ENCODE measurements at places on chromosomes 7 and 10.

- no peak for DNase-seq
Measured at GRCh38 chr7:32588657-32589056, 93.4 kb downstream of the AVL9 start.

DNA sequence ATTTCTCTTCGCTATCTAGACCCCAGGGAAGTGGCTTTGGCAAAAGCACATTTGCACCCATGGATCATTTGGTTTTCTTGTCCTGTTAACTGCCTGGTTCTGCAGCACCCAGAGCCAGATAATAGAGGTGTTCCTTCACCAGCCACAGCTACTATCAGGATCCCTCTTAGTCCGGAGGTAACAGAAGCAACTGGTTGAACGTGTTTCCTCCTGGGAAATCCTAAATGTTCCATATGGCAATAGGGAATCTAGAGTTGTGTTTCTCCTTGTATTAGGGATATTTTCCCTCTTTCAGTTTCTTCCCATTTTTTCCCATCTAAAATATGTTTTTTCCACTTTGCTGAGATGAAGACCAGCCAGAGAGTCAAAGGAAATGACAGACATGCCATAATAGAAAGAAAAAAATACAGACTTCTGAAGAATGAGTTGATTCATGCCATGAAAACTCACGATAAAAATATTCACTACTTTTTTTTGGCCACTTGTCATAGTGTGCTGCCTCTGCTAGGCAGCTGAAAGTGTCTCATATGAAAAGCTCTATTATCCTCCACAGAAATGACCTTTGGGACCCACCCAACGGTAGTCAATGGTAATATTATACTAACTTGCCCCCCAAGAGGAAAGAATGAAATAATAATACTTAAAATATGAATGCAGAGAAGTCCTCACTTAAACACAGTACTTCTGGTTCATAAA lies 472.8 kb downstream of the KCNMA1 start:
- DNase-seq: no peak

DNA sequence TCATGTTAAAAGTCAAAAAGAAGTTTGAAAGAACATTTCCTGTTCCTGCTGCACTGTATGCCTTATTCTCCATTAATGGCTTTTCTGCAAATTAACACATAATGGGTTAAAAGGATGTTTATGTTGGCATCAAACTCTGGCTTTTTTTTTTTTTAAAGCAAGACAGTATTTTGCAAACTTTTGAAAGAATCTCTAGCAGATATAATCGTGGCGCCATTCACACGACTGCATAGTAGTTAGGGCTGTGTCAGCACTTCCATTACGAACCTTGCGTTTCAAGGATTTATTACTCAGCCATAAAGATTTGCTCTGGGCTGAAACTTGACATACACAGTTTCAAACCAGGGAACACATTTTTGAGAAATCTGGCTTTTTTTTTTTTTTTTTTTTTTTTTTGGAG lies 207.8 kb downstream of the DYNC1I1 start:
- DNase-seq: no peak

DNA sequence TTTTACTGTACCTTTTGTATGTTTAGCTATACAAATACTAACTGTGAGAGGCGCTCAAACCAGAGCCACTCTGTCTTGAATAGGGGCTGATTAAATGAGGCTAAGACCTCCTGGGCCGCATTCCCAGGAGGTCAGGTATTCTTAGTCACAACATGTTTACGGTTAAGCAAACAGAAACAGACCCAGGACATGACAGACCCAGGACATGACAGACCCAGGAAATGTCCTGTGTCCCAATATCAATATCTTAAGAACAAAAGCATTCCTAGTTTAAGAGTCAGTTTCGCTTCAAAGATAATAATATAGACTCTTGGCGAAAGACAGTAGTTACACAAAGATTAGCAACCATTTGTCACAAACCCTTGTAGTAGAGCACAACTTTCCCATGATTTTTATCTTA lies 304.5 kb downstream of the CCSER2 start:
- no peak for DNase-seq

- no peak for DNase-seq
Measured at GRCh38 chr7:47253650-47254080, 328.2 kb downstream of the TNS3 start.

- no peak for DNase-seq
Measured at GRCh38 chr10:27494116-27494805, 9.8 kb upstream of the RAB18 start.

GRCh38 chr10:111129363-111129762 lies 52.5 kb downstream of the ADRA2A start:
- no peak for DNase-seq

DNA sequence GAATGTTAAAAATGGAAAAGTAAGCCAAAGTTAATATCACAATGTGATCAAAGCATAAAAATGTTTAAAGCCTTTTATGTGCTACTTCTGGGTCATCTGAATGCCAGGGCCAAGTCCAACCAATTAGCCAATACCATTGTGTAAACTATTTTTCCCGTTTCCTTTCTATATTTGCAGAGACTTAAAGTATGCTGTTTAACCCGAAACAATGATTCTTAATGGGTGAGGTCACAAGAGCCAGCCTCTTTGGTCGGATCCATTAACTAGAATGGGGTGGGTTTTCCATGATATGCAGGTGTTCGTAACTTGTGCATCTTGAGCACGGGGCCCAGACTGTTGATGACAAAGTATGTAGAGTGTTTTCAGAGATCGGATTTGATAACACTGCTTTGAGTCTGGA lies 111.3 kb upstream of the IGFBP3 start:
- DNase-seq: no peak

DNA sequence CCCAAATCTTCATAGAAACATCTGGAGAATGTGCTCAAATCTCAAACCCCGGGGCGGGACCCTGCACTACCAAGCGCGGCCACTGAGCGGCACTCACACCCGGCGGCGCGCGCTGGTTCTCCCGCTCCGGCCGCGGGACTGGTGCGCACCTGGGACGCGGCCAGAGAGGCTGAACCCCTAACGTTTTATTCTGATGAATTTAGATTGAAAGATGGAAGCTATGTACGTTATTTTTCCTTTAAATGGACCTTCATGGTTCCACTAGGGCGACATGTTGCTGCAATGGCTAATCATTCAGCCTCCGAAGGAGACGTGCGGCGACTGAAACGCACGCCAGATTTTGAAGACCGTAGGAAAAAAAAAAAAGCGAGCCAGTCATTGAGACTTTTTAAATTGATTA lies 107.0 kb upstream of the INSIG1 start:
- DNase-seq: peak; percentile 57

- DNase-seq: no peak
Measured at GRCh38 chr7:92824450-92824849, 11.9 kb downstream of the CDK6 start.

DNA sequence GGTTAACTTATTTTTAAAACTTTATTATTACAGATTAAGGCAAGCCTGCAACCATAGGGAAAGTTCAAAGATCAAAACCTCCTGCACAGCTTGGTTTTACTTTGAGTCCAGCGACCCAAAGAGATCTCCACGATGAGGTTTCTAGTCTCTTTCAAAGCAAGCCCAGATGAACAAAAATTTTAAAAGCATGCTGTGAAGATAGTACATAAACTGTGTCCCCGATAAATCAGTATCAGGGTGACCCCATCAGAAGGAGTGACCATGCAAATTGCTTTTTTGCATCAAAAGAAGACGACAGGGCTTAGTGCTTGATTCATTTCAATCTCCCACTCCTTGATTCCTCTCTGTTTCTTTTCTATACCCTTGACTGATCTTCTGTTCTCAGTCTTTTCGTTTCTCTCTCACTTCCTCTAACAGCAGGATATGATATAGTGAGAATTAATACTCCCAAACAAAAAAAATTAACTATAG lies 16.0 kb upstream of the DNTT start:
- DNase-seq: no peak

DNA sequence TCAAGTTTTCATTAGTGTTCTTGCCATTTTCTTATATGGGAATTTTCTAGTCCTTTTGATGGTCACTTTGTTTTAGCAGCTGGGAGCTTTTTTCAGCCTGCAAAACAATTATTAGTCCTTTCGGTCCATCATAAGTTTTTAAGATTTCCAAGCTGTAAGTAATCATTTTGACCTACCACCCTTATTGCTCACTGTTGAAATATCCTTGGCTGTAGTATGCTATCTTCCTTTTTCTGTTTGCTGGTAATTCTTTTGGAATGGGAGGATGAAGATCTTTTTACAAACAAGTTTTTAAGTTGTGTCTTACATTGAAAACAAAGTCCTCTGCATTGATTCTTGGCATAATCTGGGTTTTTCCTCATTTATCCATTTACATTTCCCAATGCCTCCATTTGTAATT lies 24.0 kb downstream of the BZW2 start:
- DNase-seq: no peak

GRCh38 chr10:15879663-15880062 lies 19.4 kb upstream of the MINDY3 start:
- no peak for DNase-seq

DNA sequence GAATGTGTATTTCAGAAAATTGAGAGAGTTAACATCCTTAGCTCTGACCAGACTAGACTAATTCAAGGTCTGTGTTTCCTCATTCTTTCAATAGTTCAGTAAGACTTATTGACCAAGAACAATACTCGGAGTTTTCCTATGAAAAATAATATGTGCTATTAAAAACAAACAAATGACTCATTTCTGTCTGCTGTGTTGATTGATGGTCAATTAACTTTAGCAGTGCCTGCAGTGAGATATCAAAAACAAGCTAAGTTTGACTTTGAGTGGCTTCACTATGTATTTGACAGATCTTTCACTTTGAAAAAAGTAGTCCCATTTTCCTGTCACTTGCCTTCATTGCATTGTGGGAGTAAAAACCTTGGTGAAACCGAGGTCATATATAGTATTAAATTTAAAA lies 91.0 kb downstream of the GNAT3 start:
- DNase-seq: no peak

GRCh38 chr10:122727426-122727825 lies 27.8 kb upstream of the C10orf120 start:
- DNase-seq: no peak

GRCh38 chr10:132407243-132407746 lies 10.3 kb downstream of the PWWP2B start:
- DNase-seq: no peak

- no peak for DNase-seq
Measured at GRCh38 chr7:101843293-101844271, 26.2 kb downstream of the CUX1 start.

GRCh38 chr10:124842721-124843120 lies 41.1 kb downstream of the ABRAXAS2 start:
- no peak for DNase-seq

GRCh38 chr10:43355749-43356371 lies 15.6 kb upstream of the FXYD4 start:
- no peak for DNase-seq

GRCh38 chr7:10644849-10645248 lies 328.8 kb upstream of the PHF14 start:
- DNase-seq: no peak

DNA sequence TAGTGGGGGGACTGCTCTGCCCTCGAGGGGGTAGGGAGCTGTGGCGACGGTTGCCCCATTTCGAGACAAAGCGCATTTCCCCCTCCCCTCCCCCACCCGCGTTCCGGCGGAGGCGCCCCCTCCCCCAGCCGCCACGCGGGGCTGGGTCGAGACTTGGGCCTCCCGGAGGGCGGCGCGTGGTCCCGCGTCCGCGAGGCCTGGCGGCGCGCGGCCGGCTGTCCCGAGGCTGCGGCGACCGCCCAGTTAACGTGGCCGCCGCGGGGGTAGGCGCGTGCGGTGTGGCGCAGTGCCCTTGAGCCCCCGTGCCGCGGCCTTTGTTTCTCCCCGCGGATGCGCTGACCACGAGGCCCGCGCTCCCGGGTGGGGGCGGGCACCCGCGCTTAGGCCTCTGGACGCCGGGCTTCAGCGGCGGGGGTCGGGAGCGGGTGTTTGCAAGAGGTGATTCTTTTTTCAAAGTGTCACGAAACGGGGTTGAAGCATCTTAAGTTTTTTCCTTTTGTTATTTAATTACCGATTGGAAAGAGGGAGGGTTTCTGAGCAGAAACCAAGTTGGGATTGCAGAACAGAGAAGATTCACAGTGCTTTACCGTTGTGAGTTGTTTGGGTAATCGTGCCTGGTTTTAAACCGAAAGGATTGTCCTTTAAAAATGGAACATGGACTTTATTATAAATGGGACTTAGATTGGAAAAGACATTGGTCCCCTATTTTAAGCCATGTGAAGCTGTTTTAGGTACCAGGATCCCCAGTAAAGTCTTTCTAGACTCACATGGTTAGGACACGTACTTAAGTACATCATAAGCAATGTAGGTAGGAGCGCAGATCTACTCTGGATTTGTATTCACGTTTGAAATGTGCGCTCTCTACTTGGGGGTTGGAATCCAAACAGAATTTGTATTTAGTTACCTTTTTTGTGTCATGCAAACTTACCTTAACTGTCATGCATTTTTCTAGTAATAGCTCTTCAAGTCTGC lies 760 bp downstream of the CBX3 start:
- peak; percentile 58 for DNase-seq

- DNase-seq: no peak
Measured at GRCh38 chr10:98055841-98056516, 25.6 kb upstream of the CRTAC1 start.

- DNase-seq: no peak
Measured at GRCh38 chr10:59537501-59537900, 172.1 kb downstream of the SLC16A9 start.

GRCh38 chr7:90988996-90989765 lies 275.1 kb upstream of the FZD1 start:
- DNase-seq: no peak

GRCh38 chr10:99533496-99534449 lies 1.0 kb downstream of the NKX2-3 start:
- DNase-seq: no peak

DNA sequence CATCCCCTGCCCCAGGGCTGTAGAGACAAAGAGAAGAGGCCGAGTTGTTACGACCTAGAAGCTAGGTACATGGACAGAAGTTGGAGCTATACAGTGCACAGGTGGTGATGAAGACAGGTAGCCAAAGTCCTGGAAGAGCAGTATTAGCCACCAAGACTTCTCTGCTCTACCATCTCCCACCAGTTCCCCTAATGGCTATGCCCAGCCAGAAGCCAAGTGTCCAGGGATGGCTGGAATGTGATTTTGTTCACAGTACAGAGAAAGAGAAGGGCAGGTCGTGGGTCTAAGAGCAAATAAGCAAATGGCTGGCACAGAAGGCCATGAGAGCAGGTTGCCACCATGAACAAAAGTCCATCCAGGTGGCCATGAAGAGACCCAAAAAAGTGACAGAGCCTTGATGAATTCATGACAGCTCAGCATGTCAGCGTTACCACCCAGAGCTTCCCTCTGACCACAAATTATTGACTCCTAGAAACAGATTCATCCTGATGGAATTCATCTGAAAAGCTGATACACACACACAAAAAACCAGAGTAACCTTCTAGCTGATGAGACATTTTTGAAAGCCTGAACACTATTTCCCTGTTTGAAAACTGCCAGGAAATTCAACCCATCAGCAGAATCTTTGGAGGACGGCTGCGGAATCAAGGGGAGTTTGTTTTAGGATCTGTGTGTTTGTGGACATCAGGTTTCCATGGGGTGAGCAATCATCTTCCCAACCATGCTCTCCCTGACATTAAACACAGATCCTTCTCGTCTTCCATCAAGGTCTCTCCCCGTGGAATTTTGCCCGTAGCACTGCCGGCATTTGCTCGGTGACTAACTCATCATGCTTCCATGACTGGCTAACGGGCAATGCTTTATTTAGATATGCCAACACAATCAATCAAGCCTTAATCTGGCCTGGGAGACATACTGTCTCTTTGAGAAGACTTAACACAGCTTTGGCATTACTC lies 906.7 kb upstream of the AUTS2 start:
- no peak for DNase-seq

Measured in activated naive CD4-positive, alpha-beta T cell (primary cell).